ENCODE measurements at places on chromosomes 11 and 22. TPM values are rescaled to one million over a fixed set of nuclear protein-coding genes. Genes with fewer than 3 reads are reported as not detected.

The APOBEC3F gene
- 2.7 TPM for total RNA-seq

The KCNK4 gene
- total RNA-seq, result 0.80 TPM

The GPHA2 gene
- total RNA-seq, result not detected

The FAM181B gene
- total RNA-seq, result 1.2 TPM

The SCN4B gene
- 7.8 TPM for total RNA-seq

The PDGFD gene
- total RNA-seq, result 0.15 TPM

The ZBTB44 gene
- total RNA-seq, result 13.0 TPM

The C11orf65 gene
- total RNA-seq, result 0.23 TPM

The OR8D1 gene
- total RNA-seq, result not detected

The HEPHL1 gene
- 117 TPM for total RNA-seq

The DDTL gene
- total RNA-seq, result 2.9 TPM

The HARBI1 gene
- 2.4 TPM for total RNA-seq

The SLC39A13 gene
- total RNA-seq, result 97.5 TPM

The EXPH5 gene
- 5.4 TPM for total RNA-seq

The C22orf42 gene
- not detected for total RNA-seq

The FXYD2 gene
- 1.2 TPM for total RNA-seq

The MRPL16 gene
- 76.1 TPM for total RNA-seq

The GRAMD1B gene
- total RNA-seq, result not detected

The CD248 gene
- total RNA-seq, result 0.47 TPM

The SEPTIN5 gene
- total RNA-seq, result 2.6 TPM

The SSTR3 gene
- not detected for total RNA-seq

The TUB gene
- 0.70 TPM for total RNA-seq

The SEPTIN3 gene
- total RNA-seq, result 0.08 TPM

The OR56A5 gene
- not detected for total RNA-seq

The EHF gene
- total RNA-seq, result 29.1 TPM

The PATE4 gene
- total RNA-seq, result not detected

The CSF2RB gene
- total RNA-seq, result not detected

The SYT7 gene
- 10.8 TPM for total RNA-seq

The TSSK2 gene
- not detected for total RNA-seq

The ANGPTL5 gene
- total RNA-seq, result not detected

The TRIM29 gene
- 178 TPM for total RNA-seq

The ABCG4 gene
- total RNA-seq, result 0.08 TPM

The RASD2 gene
- total RNA-seq, result under 0.01 TPM

The C11orf24 gene
- total RNA-seq, result 54.2 TPM

The GLYATL1 gene
- total RNA-seq, result 0.19 TPM

The PKNOX2 gene
- not detected for total RNA-seq

The STK33 gene
- 1.1 TPM for total RNA-seq

The TOM1 gene
- total RNA-seq, result 16.7 TPM

The PVALB gene
- total RNA-seq, result not detected

The SHANK2 gene
- 0.80 TPM for total RNA-seq

All from hair follicular keratinocyte (primary cell).